LHCN-M2 (cell line): ENCODE measurements at places on chromosomes 1 and 21. TPM values are rescaled to one million over a fixed set of nuclear protein-coding genes. Genes with fewer than 3 reads are reported as not detected.

- no peak for DNase-seq
These were observed 7.1 kb upstream of the PALMD start for GRCh38 chr1:99638853-99639252.

DNA sequence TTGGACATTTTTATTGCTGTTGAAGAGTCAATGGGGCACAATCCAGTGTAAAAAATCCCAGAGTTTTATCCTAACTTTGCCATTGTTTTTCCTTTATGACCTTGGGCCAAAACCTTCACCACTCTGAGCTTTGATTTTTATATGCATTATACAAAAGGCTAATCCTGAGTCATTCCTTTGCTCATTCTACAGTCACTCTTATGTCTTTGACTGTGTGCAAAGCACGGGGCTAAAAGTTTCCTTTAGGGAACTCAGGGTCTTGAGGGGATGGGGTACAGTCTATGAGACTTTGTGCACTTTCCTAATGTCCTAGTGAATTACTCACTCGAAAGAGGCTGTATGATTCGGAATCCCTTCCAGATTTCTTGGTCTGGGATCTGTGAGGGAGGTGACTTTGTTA is 543.2 kb upstream of the CAMK1G start:
- peak; percentile 31 for DNase-seq

DNA sequence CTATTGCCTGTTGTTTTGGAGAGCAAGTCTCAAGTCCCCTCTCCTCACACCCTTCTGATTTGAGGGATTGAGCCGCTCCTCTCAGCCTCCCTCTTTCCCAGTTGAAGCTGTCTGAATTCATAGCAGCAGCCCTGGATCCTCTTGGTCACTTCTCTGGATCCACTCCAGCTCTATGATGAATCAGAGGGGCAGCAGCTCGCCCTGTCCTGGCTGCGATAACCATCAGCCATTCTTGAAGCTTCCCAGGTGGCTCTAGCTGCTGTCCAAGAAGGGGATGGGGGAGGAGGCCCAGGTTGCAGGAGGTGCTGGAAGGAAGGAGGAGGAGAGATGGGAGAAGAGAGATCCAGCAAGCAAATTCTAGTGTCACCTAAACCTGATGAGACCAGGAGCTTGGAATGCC is 31.3 kb downstream of the WNT4 start:
- DNase-seq = peak; percentile 45

LRRC42 gene
- total RNA-seq = 46.6 and 49.3 TPM in 2 replicates

DNA sequence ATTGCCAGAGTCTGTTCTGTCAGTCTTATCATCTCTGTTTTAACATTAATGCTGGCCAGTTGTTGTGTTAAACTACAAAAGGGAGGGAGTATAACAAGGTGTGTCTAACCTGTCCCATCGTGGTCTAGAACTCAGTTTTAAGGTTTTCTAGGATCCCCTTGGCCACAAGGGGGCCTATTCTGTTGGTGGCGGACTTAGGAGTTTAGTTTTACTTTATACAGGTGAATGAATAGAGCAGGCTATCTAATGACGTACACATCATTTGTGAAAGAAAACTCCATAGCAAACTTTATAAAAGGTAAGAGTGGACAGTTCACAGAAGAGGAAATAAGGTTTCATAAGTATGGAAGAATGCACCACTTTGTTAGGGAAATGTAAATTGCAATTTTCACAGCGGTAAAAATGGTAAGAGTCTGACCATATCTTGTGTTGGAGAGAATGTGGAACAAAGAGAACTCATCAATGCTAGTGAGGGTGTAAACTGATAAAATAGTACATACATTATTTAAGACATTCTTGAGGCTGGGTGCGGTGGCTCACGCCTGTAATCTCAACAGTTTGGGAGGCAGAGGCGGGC is 2.5 kb upstream of the ATF6 start:
- no peak for DNase-seq

DNAJC6 gene
- 2.9 and 6.2 TPM in 2 replicates for total RNA-seq

MNDA gene
- not detected in 2 replicates for total RNA-seq

DNA sequence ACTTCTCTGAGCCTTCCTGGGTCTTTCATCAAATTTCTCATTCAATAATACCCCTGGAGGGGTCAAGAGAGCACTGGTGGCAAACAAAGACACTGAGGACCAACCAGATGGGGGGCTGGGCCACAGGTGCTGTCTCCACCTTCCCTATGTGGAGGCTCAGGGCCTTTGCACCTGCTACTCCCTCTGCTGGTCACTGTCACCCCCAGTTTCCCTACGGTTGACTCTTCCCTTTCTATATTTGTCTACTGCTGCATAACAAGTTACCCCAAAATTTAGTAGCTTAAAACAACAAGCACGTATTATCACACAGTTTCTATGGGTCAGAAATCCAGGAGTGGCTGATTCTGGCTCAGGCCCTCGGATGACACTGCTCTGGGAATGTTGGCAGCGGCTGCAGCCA is 138.8 kb upstream of the RUNX3 start:
- no peak for DNase-seq

ATG4C gene
- total RNA-seq = 12.1 and 15.2 TPM in 2 replicates

PDC gene
- total RNA-seq = not detected in 2 replicates

- no peak for DNase-seq
These were observed 31.9 kb upstream of the LHX4 start for GRCh38 chr1:180198196-180198595.

DNA sequence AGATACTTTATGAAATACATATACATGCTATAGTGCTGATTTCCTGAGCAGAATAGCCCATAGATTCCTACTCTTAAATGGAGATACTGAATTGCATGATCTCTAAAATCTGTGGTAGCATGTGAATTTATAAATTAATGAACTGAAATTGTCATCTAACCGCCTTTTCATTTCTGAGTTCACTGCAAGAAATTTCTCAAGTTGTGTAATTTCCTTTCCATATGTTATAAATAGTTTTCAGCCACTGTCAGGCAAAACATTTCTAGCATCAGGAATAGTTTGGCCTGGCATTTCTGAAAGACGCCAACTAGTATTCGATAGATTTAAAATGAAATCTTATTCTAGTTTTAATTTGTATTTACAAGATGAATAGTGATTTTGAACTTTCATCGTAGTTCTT is 310.1 kb downstream of the USH2A start:
- DNase-seq = no peak

DNA sequence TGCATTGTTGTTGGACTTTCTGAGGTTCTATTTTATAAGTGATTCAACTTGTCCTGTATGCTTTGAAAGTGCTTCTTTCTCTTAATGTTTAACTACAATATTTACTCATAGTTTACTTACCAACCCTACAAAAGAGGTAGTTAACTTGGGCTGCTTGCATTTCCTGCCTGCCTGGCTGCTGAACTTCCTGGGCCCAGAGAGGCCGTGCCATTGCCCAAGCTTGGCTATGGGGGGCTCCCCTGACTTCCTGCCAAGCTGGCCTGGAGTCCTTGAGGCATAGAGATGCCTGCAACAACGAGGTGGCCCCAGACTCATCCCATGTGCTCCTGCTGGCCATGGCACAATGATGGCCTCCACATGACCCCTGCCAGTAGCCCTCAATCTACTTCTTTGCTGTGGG is 361.6 kb upstream of the PLD5 start:
- DNase-seq = no peak

- DNase-seq = peak; percentile 56
These were observed 220.0 kb downstream of the FGGY start for GRCh38 chr1:59516881-59517280.

GRCh38 chr21:15592271-15592860 is 137.4 kb upstream of the USP25 start:
- peak; percentile 53 for DNase-seq

DNA sequence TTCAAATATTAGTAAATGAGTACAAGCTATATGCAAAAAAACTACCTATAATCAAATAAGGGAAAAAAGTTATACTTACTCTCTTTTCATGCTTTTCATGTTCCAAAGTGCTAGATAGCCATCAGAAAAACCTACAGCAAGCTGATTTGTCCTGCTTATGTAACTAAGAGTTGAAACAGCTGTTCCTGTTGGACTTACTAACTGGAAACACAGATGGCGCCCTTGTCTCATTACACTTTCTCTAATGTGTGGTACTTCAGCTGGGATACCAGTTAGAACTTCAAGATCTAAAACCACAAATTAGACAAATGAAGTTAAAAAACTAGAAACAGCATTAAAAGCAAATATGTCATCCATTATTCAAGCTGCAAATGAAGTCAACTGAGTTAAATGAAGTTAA is 24.3 kb downstream of the AHCTF1 start:
- peak; percentile 72 for DNase-seq

- peak; percentile 66 for DNase-seq
These were observed 8.6 kb downstream of the ACOT7 start for GRCh38 chr1:6384962-6385361.

DNA sequence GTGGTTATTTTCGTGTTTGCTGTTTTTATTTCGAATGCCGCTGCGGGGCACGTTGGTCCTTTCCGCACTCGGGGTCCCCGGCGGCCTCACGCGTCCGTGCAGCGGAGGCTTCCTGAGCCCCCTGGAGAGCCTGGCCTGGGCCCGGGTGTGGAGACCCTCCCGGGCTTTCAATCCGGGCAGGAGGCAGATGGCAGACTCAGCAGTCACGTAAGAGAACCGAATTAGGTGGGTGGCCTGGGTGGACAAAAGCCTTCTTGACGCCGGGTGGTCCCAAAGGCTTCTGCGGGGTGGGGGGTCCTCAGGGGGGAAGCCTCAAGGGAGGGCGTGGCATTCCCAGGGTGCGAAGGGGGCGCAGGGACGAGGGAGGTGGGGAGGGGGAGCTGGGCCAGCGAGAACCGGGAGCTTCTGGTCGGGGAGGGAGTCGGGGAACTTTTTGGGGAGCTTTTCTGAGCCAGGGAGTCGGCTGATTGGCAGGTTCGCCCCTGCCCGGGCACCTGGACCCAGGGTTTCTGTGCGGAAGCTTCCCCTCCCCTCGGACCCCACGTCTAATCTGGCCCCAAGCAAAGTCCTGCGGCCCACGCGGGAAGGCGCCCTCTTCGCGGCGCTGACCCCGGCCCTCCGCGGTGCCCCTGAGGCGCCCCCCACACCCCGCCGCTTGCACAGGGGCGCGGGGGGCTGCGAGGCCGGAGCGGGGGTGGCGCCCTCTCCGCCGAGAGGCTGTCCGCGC is 1.3 kb upstream of the HES4 start:
- DNase-seq = no peak

GRCh38 chr1:172837816-172838679 is 179.1 kb downstream of the FASLG start:
- no peak for DNase-seq

DNA sequence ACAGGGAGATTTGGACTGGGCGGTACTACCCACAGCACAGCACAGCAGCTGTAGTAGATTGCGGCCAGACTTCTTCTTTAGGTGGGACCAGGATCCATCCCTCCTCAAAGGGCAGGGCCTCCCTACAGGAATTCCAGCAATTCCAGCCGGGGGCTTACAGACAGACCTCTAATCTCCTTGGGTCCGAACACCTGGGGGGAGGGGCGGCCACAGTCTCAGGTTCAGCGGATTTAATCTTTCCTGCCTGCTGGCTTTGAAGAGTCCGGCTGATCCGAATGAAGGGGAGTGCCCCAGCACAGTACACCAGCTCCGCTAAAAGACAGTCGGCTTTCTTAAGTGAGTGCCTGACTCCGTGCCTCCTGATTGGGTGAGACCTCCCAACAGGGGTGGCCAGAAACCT is 1708.5 kb downstream of the BRINP3 start:
- no peak for DNase-seq

DNA sequence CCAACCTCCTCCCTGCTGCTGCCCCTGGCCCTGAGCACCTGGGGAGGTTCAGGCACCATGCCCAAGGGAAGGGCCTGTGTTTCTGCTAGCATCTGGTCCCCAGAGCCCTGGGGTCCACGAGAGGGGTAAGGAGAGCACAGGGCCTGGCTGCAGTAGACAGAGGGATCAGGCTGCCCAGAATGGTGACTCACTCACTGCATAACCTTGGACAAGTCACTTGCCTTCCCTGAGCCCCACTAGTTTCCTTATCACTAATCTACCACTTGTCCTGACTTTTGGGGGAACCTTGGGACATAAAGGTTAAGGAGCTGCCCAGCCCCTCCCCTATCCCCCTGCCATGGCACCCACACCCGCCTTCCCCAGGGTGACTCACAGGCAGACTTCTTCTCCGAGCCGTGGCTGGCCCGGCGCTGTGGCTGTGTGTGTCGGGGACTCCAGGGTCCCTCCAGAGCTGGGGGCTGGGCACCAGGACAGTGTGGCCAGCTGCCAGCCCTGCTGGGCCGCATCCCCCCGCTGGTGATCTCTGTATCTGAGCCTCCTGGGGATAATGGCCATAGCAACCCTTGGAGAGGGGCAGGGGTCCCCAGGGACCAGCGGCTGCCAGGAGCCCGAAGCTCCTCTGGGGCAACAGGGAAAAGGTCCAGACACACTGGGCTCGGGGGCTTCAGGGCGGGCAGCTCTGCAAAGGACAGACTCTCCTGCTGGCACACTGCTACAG is 4.0 kb downstream of the ARHGEF19 start:
- DNase-seq = no peak

DNA sequence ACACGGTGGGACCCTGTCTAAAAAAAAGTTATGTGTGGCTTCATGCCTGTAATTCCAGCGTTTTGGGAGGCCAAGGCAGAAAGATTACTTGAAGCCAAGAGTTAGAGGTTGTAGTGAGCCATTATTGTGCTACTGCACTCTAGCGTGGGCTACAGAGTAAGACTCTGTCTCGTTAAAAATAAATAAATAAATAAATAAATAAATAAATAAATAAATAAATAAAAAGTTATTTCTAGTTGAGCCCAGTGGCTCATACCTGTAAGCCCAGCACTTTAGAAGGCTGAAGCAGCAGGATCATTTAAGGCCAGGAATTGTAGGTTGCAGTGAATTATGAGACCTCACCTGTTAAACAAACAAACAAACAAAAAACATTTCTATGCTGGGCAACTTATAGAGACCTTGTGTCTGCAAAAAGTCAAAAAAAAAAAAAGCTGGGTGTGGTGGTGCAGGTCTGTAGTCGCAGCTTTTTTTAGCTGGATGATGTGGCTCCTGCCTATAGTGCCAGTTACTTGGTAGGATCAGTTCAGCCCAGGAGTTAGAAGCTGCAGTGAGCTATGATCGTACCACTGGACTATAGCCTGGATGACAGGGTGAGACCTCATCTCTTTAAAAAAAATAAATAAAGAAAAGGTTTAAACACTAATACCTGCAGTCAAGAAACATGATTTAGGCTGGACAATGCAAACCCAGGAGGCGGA is 25.6 kb downstream of the GON4L start:
- DNase-seq = no peak

- DNase-seq = no peak
These were observed 41.4 kb upstream of the PLA2G2C start for GRCh38 chr1:20227704-20228103.
